Muscle of leg (tissue), 16 donors: ENCODE measurements at places on chromosomes 2 and 18. TPM values are rescaled to one million over a fixed set of nuclear protein-coding genes. Genes with fewer than 3 reads are reported as not detected.

DNA sequence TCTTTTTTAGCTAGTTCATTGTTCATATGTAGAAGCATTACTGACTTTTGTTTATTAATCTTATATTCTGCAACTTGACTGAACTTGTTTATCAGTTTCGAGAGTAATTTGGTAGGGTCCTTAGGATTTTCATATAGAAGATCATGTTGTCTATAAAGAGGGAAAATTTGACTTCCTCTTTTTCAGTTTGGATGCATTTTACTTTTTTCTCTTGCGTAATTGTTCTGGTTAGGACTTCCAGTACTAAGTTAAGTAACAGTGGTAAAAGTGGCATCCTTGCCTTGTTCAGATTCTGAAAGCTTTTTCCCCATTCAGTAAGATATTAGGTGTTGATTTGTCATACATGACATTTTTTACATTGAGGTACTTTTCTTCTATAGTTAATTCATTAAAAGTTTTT, 726.0 kb downstream of the KCNJ3 start:
- H3K4me3 ChIP-seq = no peak overlapping the region
- DNase-seq = no peak
- H3K36me3 ChIP-seq = no peaks in the 10 kb centered on the region
- H3K27ac ChIP-seq = no peak overlapping the region
- H3K4me1 ChIP-seq = no peaks in the 10 kb centered on the region

DNA sequence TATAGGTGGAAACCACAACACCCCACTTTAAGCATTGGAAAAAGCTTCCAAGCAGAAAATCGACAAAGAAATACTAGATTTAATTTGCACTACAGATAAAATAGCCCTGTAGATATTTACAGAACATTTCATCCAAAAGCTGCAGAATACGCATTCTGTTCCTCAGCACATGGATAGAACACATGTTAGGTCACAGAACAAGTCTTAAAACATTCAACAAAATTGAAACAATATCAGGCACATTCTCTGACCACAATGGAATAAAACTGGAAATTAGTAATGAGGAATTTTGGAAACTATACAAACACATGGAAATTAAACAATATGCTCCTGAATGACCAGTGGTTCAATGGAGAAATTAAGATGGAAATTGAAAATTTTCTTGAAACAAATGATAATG, 27.8 kb upstream of the XDH start:
- H3K27ac ChIP-seq = no peak overlapping the region
- no peaks in the 10 kb centered on the region for H3K36me3 ChIP-seq
- no peaks in the 10 kb centered on the region for H3K4me1 ChIP-seq
- no peak for DNase-seq
- H3K27me3 ChIP-seq = no peaks in the 10 kb centered on the region

ERFE gene
- total RNA-seq = 6.1 TPM

GRCh38 chr2:72146347-72147302, 1.0 kb downstream of the CYP26B1 start:
- peak overlapping the region; percentile 49 for H3K4me3 ChIP-seq
- H3K36me3 ChIP-seq = no peaks in the 10 kb centered on the region
- peaks cover 77% of the 10 kb centered on the region for H3K4me1 ChIP-seq
- no peak overlapping the region for H3K27ac ChIP-seq

DNA sequence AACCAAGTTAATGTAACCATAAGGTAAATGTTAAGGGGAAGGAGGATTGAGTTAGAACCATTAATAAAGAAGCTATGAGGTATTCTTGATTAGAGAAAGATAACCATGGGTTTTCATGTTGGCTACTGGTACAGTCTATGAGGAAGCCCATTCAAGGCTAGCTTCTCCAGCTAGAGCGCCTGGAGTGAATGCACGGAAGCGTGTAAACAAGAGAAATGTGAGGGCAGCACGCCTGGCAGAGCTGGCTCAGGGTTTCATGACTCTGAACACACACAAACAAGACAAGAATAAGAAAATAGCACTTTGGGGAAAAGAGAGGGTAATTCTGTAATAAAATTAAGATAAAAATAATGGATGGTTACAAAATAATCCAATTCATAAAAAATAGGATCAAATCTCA, 255.3 kb downstream of the PDE11A start:
- H3K27me3 ChIP-seq = no peaks in the 10 kb centered on the region
- DNase-seq = no peak
- no peaks in the 10 kb centered on the region for H3K4me1 ChIP-seq

DNA sequence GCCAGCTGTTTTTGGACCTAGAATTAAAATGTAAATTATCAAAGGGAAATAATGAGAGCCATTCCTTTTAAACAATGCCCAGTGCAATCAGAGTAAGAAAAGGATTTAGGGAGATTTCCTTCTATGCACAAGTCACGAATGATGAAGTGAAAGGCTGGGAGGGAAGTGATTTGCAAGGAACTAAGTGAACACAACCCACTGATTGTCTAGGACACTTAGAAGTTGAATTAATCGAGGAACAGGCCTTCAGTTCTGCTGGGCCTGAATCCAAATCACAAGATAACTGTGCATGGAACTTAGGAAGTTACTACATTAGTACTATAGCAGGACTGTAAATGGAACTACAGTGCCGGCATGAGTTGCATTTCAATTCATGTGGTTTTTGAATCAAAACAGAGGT, 17.7 kb downstream of the MAP2 start:
- no peaks in the 10 kb centered on the region for H3K36me3 ChIP-seq
- DNase-seq = peak; percentile 69
